ENCODE measurements at places on chromosomes 1 and 21.

GRCh38 chr1:28037946-28038345 is 50.5 kb downstream of the EYA3 start:
- DNase-seq: no peak

GRCh38 chr1:23810818-23811540 is 10.4 kb upstream of the GALE start:
- DNase-seq: no peak

DNA sequence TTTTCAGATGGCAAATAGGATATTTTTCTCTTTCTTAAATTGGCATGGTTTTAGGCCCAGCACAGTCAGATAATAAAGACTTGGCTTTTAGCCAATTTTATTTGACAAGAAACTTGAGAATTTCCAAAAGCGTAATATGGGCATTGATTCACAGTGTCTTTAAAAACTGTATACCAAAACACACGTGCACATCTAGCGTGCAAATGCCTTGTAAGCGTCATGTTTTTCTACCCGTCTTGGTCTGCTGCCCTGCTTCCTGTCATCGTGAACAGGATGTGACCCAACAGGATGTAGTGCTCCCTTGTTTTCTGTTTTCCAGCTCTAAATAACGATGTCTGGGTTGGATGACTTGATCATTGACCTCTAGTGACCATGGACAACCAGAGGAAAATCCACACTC is 24.7 kb upstream of the SLC44A3 start:
- no peak for DNase-seq

- no peak for DNase-seq
Measured at GRCh38 chr1:174700314-174700713, 252.6 kb downstream of the GPR52 start.

- peak; percentile 10 for DNase-seq
Measured at GRCh38 chr1:236507022-236507700, 16.6 kb upstream of the LGALS8 start.

- peak; percentile 62 for DNase-seq
Measured at GRCh38 chr1:156295391-156295947, at the start of gene GLMP. GLMP (minus strand) TSS chr1:156295679; CDS start chr1:156295645, 34 bp downstream.

- DNase-seq: peak; percentile 58
Measured at GRCh38 chr1:25896266-25896665, 10.0 kb downstream of the STMN1 start.

GRCh38 chr1:51910221-51911000 is 31.9 kb upstream of the NRDC start:
- DNase-seq: no peak

- DNase-seq: peak; percentile 87
Measured at GRCh38 chr1:7471836-7472235, 299.3 kb upstream of the VAMP3 start.

- DNase-seq: peak; percentile 78
Measured at GRCh38 chr1:53781654-53782053, 42.7 kb upstream of the GLIS1 start.

- DNase-seq: no peak
Measured at GRCh38 chr1:207872621-207873020, 38.3 kb downstream of the CD34 start.

DNA sequence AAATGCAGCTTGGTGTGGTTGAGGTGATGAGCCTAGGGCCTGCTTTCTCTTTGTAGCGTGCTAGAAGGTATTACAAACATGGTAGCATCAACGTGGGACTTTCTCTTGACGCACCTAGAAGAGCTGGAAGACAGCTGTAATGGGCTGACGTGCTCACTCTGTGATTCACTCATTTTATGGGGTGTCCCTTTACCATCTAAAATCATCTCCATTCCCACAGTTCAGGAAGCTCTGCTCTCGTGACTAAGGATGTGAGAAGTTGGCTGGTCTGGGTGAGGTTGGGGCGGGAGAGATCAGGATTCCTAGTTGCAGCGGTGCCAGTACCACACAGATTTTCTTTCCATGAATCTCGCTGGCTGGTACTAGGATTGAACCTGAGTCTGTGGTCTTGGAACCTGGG is 4.2 kb downstream of the HTR6 start:
- no peak for DNase-seq

Data from fibroblast of skin of right quadriceps (primary cell).